MV-4-11 (cell line): ENCODE measurements at places on chromosomes 11 and 22.

DNA sequence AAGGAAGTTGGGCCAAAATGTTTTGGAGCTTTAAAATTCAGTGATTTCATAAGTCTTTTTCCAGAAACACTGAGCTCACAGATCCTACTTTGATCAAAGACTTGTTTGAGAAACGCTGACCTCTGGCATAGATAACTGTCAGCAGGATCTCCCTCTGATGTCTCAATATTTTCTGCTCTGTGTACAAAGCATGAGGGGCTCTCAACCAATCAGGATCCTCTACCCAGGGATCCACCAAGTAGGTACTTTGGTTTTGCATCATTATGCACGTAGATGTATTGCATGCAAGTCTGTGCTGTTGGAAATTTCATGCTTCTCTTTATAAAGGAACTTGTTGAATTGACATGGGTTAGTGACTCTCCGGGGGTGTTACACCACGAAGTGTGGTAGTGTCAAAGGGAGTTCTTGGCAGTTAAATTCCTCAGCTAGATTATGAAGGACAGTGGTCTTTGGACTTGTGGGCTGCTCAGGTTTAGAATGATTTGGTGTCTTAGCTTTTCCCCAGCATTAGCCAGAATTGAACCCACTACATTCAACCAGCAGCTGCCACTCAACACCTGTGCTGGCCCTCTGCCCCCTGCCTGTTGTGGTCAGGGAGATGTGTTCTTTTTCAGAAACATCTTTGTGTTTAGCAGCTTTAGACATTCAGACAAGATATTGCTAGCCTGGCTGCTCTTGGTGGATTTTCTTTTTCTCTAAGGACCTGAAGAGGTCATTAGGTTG, 1.7 kb upstream of the DIXDC1 start:
- DNase-seq = peak; percentile 39

- no peak for DNase-seq
Observed at GRCh38 chr22:35873426-35873825, 155.2 kb downstream of the RBFOX2 start.

GRCh38 chr11:57230791-57231538, 6.1 kb downstream of the APLNR start:
- DNase-seq = no peak

- no peak for DNase-seq
Observed at GRCh38 chr11:131773626-131774025, 403.2 kb downstream of the NTM start.

- no peak for DNase-seq
Observed at GRCh38 chr11:122983438-122984185, 2.0 kb upstream of the BSX start.

- no peak for DNase-seq
Observed at GRCh38 chr11:120740380-120740779, 228.8 kb downstream of the GRIK4 start.

DNA sequence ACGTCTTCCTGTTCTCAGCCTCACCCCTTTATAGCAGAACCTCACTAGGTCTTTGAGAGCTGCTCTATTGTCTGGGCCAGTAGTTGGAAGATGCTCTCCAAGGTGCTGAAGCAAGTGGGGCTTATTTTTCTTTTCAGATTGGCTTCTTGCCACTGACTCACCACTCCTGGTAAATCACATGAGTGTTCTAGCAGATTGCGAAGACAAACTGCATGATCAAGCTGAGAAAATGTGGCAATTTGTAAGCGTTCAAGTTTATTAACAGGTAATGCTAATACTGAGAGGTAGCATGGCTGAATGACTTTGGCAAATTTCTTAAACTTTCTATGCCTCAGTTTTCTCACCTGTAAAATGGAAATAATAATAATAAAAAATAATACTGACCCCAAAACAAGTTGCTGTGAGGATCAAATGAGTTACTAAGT, 59.2 kb downstream of the CACNG2 start:
- DNase-seq = peak; percentile 84

- no peak for DNase-seq
Observed at GRCh38 chr11:133171374-133171773, 360.9 kb downstream of the OPCML start.

- no peak for DNase-seq
Observed at GRCh38 chr11:108669711-108670110, 4.8 kb downstream of the DDX10 start.

DNA sequence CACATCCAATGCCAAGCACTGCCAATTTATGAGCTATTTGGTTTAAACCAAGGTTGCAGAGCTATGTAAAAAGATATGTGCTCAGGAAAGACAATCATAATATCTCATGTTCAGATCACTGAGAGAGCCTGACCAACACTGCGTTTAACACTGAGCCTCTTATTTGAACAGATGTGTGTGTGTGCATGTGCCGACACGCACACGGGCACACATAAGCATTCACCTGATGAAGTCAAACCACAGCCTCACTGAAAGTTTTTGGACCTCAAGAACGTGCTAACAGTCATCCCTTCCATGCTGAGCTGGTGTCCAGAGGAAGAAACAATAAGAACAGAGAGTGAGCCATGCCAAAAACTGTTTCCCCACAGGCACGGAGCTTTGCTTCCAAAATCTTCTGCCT, 23.4 kb downstream of the HPS4 start:
- DNase-seq = no peak

GRCh38 chr11:61489833-61490721, 18.5 kb upstream of the LRRC10B start:
- DNase-seq = no peak

DNA sequence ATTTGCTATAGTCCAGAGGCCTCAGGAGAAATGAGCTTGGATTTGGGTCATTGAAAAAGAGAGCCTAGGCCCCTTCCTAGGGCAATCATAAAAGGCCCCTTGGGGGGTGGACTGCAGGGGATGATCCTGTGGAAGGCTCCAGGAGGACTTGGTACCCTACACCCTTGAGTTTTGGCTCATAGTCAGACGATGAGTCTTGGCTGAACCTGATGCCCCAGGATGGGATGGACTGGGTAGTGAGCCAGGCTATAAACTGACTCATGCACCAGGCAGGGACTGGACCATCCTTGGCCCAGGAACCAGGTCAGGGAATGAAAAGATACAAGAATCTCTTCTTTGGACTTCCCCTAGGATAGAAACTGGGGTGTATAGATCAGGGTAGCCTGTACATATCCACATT, 54.2 kb downstream of the NAV2 start:
- DNase-seq = no peak

GRCh38 chr11:108713076-108713790, 48.4 kb downstream of the DDX10 start:
- peak; percentile 86 for DNase-seq

DNA sequence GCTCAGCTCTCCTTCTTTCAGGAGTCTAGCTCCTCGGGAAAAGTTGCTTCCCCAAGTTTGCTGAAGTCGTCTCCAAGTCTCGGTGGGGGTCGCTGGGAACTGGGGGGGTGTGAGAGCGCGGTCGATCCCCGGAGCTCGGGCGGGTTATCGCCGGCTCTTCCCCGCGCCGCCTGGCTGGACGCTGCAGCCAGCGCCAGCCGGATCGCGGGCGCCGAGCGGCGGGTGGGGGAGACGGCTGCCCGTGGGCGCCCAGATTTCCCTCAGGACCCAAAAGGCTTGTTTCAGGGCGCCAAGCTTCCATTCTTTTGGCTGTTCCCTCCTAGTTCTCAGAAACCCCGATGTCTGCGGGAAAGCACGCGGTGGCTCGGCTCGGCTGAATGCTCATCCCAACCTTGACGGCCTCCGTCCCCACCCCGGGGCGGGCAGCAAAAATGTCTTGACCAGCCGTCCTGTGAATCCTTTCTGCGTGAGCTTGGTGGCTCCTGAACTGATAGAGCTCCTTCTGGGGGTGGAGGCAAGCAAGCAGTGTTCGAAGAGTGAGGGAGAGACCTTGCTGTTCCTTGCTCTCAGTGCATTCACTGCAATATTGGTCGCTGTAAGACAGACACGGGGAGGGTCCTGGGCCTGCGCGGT, 1.7 kb downstream of the ZBTB16 start:
- DNase-seq = no peak

DNA sequence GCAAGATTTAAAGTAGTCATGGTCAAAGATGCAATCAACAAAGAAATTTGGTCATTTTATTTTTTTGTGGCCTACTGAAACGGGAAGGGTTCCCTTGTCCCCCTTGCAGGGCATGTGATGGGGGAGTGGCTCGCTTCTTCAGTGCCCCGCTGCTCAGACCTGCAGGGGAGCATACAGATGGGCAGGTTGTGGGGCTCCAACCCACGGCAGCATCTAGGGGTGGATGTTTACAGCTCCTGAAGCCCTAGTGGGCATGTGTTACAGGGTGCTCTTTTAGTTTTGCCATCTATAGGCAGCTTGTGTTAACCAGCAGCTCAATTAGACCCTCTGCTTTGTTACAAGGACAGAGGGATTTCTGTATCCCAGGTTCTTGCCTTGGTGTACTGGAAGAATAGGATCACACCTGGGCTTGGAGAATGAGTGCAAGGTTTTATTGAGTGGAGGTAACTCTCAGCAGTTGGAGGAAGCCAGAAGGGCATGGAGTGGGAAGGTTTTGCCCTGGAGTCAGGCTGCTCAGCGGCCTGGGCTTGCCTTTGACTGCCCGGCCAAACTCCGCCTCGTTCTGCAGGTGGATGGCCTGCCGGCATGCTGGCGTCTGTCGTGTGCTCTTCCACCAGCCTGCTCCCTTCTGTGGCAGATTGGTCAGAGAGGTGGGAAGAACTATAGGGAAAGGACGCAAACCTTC, 9.4 kb downstream of the GSTP1 start:
- no peak for DNase-seq

GRCh38 chr11:75855206-75855605, 40.2 kb downstream of the UVRAG start:
- no peak for DNase-seq

GRCh38 chr11:72041364-72042063, 38.8 kb downstream of the NUMA1 start:
- DNase-seq = peak; percentile 38

DNA sequence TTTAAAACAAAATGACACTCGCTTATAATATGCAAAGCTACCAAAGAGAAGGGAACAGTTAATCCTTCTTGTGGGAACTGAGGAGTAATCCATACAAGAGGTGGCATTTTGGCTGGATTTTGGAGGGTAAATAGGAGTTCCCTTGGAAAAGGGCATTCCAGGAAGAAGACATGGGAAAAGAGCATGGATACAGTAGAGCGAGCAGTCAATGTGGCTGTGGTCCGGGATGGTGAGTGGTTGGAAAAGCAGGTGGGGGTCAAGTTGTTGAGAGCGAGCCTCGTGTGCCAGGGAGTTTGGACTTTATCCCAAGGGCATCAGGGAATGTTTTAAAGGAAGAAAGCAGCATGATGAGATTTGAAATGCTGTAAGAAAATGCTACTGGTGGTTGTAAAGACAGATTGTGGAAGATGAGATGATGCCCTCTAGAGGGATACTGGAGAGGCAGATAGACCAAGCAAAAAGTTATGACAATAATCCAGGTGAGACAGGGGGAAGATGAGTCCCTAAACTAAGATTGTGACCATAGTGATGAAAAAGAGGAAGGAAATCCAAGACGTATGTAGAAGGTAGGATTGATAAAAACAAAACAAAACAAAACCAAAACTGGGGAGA, 3.8 kb upstream of the MMP7 start:
- no peak for DNase-seq

DNA sequence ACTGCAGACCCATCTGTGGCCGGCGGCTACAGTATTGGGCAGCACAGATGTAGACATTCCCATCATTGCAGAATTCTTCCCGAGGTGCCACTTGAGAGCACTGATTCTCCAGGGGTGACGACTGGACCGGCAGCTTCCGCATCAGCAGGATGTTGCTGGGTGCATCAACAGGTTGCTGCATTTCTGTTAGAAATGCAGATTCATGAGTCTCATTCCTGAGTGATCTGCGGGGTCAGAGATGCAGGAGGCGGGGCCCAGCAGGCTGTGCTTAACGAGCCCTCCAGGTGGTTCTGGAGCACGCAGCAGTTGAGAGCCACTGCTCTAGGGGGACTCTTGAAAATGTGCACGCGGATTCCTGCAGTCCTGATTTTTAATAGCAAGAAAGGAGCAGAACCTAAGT, 321.8 kb downstream of the TBC1D22A start:
- no peak for DNase-seq

- DNase-seq = peak; percentile 12
Observed at GRCh38 chr22:27892811-27893210, 26.2 kb downstream of the PITPNB start.

- DNase-seq = no peak
Observed at GRCh38 chr11:8315463-8315862, 51.8 kb upstream of the LMO1 start.

GRCh38 chr11:85953491-85954143, 98.4 kb downstream of the CCDC83 start:
- peak; percentile 60 for DNase-seq

DNA sequence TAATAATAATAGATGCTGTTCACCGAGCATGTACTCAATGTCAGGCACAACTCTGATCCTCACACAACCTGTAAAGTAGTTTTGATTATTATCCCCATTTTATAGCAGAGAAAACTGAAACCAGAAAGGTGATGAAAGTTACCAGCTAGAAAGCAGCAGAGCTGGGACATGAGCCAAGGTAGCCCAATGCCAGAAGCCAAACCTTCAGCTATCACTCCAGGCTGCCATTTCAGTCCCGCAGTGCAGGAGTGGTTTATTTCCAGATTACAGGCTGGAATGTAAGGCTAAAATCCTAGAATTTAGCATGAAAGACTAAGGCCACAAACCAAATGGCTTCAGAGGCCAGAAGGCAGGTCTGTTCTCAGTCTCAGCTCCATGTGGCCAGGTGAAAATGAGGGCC, 108.8 kb downstream of the TENM4 start:
- no peak for DNase-seq

GRCh38 chr11:115920841-115921480, 416.7 kb upstream of the CADM1 start:
- DNase-seq = no peak

GRCh38 chr11:45935349-45936064, 13.1 kb downstream of the LARGE2 start:
- DNase-seq = peak; percentile 31

DNA sequence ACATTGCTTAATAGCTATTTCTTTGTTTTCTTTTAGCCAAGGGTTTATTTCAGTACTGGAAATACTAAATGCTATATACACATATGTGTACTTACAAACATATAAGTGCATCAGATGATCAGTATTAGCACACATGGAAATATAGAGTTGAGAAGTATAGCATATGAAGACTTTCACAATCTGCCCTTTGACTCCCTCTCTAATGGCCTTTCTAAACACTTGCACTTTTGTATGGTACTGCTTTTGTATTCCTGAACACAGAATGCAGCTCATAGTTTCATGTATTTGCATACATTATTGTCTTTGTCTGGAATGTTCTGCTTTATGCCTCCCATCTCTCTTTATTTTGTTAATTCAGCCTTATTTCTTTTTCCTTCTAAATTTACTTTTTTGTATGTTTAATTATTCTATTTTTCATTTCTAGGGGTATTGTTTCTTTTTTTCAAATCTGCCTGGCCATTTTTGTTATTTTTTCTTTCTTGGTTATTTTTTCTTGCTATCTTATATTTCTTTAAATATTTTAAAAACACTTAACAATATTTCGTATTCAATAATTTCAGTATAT, 28.8 kb downstream of the ACER3 start:
- no peak for DNase-seq

GRCh38 chr11:108975641-108976071, 310.8 kb downstream of the DDX10 start:
- no peak for DNase-seq
